ENCODE measurements at places on chromosomes 2 and 18. TPM values are rescaled to one million over a fixed set of nuclear protein-coding genes. Genes with fewer than 3 reads are reported as not detected.

PIK3C3 gene
- total RNA-seq, result 54.4 TPM

PROKR1 gene
- total RNA-seq, result 0.05 TPM

CROCC2 gene
- not detected for total RNA-seq

CELF4 gene
- 0.05 TPM for total RNA-seq

CCDC93 gene
- 13.5 TPM for total RNA-seq

ASB18 gene
- not detected for total RNA-seq

DNA sequence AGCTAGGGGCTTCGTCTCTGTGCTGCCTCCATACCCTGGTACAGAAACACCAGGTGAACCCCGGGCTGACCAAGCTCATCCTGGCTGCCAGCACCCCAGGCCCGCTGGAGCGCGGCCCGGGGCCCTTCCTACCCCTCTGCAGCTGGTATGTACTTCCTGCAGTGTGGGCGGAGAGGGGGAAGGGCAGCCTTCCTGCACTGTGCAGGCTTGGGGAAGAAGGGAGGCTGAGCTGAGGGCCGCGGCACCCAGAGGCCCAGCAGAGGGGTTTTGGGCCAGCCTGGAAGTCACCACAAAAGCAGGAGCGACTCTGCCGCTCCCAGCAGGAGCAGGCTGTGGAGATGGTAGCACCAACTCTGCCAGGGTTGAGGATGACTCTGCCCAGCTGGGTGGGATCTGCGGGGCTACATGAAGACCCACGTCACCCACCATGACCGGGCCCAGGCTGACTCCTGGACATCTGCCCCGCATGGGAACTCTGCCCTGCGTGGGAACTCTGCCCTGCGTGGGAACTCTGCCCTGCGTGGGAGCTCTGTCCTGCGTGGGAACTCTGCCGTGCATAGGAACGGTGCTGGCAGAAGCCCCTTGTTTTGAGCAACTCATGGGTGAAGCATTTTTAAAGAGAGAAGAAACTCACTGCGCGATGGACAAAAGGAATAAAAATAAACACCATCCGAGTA is 273.3 kb downstream of the NDUFA10 start:
- H3K27ac ChIP-seq, result peak overlapping the region; percentile 64
- peak overlapping the region; percentile 19 for H3K4me3 ChIP-seq
- no peaks in the 10 kb centered on the region for H3K27me3 ChIP-seq
- H3K4me1 ChIP-seq, result peaks cover 21% of the 10 kb centered on the region

DNA sequence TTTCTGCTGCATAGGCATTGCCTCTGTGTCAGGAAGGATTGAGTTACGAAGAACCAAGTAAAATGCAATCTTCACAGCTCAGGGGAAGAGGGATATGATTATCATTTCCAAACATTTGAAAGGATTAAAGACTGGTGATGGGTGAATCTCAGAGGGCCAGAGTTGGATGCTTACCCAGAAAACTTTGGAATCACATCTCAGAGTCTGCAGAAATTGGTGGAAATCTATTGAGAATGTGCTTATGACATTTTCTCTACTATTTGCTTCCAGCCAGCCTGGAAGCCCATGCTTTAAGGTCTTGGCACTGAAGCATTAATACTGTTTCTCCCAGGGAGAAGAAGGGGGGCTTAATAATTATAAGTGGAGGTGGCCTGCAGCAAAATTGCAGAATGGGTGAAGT is 1301.4 kb upstream of the PIK3C3 start:
- no peaks in the 10 kb centered on the region for H3K4me1 ChIP-seq
- no peak overlapping the region for H3K27ac ChIP-seq
- no peaks in the 10 kb centered on the region for H3K27me3 ChIP-seq
- no peak for DNase-seq

DNA sequence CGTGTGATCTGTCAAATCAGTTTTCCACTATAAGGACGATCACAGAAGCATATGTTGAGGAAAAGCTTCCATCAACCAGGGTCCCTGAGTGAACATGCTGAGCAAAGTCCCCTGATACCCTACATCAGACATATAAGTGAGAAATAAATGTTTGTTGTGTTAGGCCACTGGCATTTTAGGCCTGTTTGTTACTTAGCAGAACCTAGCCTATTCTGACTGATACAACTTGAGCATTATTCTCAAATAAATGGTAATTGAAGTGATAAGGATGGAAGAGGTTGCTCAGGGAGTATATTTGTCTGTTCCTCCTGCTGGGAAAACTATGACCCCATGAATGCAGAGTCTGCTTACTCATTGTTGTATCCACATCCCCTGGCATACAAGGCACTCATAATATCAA is 106.4 kb downstream of the LOXHD1 start:
- no peaks in the 10 kb centered on the region for H3K36me3 ChIP-seq
- H3K27me3 ChIP-seq, result no peaks in the 10 kb centered on the region
- no peaks in the 10 kb centered on the region for H3K4me1 ChIP-seq
- H3K4me3 ChIP-seq, result no peak overlapping the region

DNA sequence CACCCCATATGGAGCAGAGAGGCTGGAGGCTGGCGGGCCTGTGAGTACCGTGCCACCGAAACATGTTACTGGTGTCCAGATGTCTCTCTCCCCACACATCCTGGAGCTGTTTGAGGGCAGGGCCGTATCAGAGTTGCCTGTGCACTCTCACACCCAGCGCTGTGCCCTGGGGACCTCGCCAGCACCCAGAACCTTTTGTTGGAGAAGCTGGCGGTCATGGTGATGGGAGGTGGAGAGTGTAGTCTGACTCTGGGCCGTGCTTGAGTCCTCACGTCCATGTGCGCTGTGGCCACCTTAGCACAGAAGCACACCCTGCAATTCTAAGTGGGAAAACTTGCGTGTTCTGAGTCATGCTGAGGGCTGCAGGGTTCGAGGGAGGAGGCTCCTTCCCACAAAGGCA is 259.2 kb downstream of the NDUFA10 start:
- H3K27me3 ChIP-seq, result no peaks in the 10 kb centered on the region
- DNase-seq, result no peak
- peaks cover 50% of the 10 kb centered on the region for H3K4me1 ChIP-seq
- no peak overlapping the region for H3K27ac ChIP-seq
- no peaks in the 10 kb centered on the region for H3K36me3 ChIP-seq

DNA sequence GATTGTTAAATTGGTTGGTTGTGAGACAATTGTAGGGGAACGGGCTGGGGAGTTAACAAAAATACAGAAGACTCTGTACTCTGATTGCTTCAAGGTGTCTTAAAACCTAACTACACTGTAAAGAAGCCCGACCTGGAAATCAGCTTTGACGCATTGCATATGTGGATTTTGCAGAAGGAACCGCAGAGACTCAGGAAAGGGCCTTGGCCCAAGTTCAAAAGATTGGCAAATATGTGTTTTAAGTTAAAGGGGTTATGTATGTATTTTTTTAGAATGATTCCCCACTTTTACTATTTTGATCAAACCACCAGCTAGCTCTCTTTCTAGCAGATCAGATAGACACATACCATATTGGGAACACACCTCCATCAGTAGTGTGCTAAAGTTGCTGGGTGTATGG is 18.0 kb upstream of the EDAR start:
- peaks cover 3% of the 10 kb centered on the region for H3K4me1 ChIP-seq
- H3K27ac ChIP-seq, result no peak overlapping the region
- H3K27me3 ChIP-seq, result no peaks in the 10 kb centered on the region
- H3K4me3 ChIP-seq, result no peak overlapping the region
- DNase-seq, result no peak

GRCh38 chr18:6943143-6943542 is 174.5 kb downstream of the LAMA1 start:
- H3K36me3 ChIP-seq, result no peaks in the 10 kb centered on the region
- H3K27me3 ChIP-seq, result no peaks in the 10 kb centered on the region
- DNase-seq, result no peak
- H3K4me1 ChIP-seq, result no peaks in the 10 kb centered on the region
- no peak overlapping the region for H3K4me3 ChIP-seq

DNA sequence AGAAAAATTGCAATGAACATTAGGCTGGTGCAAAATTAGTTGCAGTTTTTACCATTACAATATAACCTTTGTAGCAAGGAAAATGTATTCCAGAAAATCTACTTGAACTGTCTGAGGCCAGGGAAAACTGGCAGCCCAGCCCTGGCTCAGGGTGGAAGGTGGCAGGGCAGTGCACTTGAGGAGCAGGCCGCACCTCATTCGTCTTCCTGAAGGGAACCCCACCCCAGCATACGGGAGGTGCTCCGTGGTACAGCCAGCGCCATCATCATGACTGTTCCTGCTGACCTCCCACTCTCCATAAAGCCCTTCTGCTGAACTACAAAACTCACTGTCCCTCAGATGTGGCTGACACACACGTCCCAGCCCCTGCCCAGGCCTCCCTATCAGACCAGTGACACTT is 65.9 kb upstream of the TFCP2L1 start:
- DNase-seq, result no peak
- no peak overlapping the region for H3K4me3 ChIP-seq
- H3K27ac ChIP-seq, result no peak overlapping the region

GRCh38 chr2:22329211-22330154 is 1055.5 kb upstream of the KLHL29 start:
- H3K4me3 ChIP-seq, result no peak overlapping the region
- H3K4me1 ChIP-seq, result no peaks in the 10 kb centered on the region

DNA sequence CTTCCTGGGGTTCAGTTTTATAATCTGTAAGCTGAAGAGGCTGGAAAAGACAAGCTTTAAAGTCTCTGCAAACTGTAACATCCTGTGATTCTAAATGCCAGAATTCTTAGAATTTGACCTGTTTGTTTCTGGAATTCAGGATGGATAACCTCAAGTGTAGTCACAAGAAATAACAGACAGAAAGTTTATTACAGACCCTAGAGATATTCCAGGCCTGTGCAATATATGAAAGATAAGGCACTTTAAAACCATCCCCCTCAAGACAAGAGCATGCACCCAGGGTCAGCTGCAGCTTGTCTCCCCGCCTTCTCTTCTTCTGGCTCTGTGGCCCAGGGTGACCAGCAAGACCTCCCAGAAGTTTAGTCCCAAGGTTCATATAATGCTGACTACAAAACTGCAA is 298.7 kb upstream of the ACVR2A start:
- no peaks in the 10 kb centered on the region for H3K36me3 ChIP-seq
- no peak for DNase-seq
- H3K27ac ChIP-seq, result no peak overlapping the region
- no peaks in the 10 kb centered on the region for H3K27me3 ChIP-seq
- no peaks in the 10 kb centered on the region for H3K4me1 ChIP-seq
- H3K4me3 ChIP-seq, result no peak overlapping the region

DNA sequence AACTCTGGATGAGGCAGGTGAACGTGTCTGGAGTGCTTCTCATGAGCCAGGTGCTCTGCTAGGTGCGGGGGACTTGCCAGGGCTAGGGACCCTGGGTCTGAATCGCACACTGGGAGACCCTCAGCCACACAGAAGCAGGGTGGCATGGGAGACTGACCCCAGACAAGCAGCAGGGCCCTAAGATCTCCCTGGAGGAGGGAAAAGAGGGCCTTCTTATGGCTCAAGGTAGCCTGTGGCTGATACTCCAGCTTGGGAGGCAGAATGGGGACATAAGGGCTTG is 12.8 kb upstream of the CIB4 start:
- H3K4me1 ChIP-seq, result no peaks in the 10 kb centered on the region
- no peaks in the 10 kb centered on the region for H3K36me3 ChIP-seq
- DNase-seq, result no peak
- no peak overlapping the region for H3K27ac ChIP-seq
- no peak overlapping the region for H3K4me3 ChIP-seq

- no peak overlapping the region for H3K27ac ChIP-seq
- H3K27me3 ChIP-seq, result no peaks in the 10 kb centered on the region
- no peaks in the 10 kb centered on the region for H3K36me3 ChIP-seq
- H3K4me3 ChIP-seq, result no peak overlapping the region
- no peak for DNase-seq
These were observed 51.0 kb upstream of the GLS start for GRCh38 chr2:190829642-190830041.

DNA sequence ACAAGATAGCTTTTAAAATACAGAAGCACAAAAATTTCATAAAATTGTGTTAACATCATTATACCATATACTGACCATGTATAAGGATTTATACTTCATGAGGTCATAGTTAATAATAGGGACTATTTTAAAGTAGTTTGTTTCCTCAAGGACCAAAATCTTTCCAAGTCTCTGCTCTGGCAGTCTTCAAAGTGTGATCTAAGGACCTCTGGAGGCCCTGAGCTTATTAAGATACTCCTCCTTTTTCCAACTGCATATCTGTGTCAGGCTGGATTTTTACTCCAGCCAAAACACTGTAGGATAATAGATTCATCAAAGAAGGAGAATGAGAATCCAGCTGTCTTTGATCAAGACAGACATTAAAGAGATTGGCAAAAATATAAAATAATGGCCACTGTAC is 1.7 kb upstream of the SCYGR2 start:
- DNase-seq, result no peak
- H3K27ac ChIP-seq, result no peak overlapping the region
- no peaks in the 10 kb centered on the region for H3K27me3 ChIP-seq
- H3K36me3 ChIP-seq, result no peaks in the 10 kb centered on the region
- no peaks in the 10 kb centered on the region for H3K4me1 ChIP-seq

- no peaks in the 10 kb centered on the region for H3K36me3 ChIP-seq
- H3K27me3 ChIP-seq, result no peaks in the 10 kb centered on the region
- peaks cover 5% of the 10 kb centered on the region for H3K4me1 ChIP-seq
- no peak overlapping the region for H3K4me3 ChIP-seq
- H3K27ac ChIP-seq, result no peak overlapping the region
- DNase-seq, result no peak
These were observed 255.3 kb downstream of the BCL11A start for GRCh38 chr2:60298006-60298696.

GRCh38 chr2:106362789-106363188 is 105.4 kb downstream of the RGPD3 start:
- no peaks in the 10 kb centered on the region for H3K4me1 ChIP-seq
- DNase-seq, result no peak
- no peak overlapping the region for H3K27ac ChIP-seq
- no peaks in the 10 kb centered on the region for H3K36me3 ChIP-seq
- H3K27me3 ChIP-seq, result no peaks in the 10 kb centered on the region

DNA sequence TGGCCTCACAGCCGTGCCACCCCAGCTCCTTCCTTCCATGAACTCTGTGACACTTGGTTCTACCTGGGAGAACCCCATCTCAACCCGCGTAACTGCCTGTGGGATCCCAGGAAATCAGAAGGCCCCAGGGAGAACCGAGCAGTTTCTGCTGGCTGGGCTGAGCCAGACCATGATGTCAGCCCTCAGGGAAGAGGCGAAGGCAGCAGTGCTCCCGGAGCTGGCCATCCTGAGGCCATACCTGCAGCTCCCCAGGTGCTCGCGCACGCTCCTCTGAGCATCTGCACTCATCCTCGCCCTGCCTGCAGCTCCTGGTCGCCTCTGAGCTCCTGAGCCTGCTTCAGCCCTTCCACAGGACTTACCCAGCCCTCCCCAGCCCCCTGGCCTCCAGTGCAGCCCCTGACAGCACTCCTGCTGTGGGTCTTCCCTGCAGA is 186.1 kb downstream of the SEPTIN10 start:
- H3K27ac ChIP-seq, result no peak overlapping the region
- no peak for DNase-seq
- no peaks in the 10 kb centered on the region for H3K27me3 ChIP-seq

GRCh38 chr2:7430869-7431641 is 513.8 kb downstream of the RNF144A start:
- H3K4me3 ChIP-seq, result peak overlapping the region; percentile 48
- H3K36me3 ChIP-seq, result no peaks in the 10 kb centered on the region
- H3K27ac ChIP-seq, result no peak overlapping the region

DNA sequence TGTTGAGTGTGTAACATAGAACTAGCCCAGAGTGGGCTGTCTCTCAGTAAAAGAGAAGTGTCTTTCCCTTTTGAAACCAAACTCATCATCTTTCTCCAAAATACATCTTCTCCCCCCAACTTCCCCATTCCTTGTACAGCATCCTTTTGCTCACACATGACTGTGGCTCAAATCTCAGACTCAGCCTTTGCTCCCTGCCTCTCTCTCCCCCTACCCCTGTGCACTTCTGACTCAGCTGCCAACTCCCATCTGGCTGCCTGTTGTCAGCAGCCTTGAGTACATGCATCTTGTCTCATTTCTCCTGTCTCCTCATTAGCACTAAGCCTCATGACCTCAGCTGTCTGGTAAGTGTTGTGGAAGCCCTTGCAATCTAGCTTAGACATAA is 18.1 kb upstream of the MGAT4A start:
- DNase-seq, result no peak
- H3K36me3 ChIP-seq, result no peaks in the 10 kb centered on the region
- no peak overlapping the region for H3K27ac ChIP-seq
- no peaks in the 10 kb centered on the region for H3K27me3 ChIP-seq
- no peak overlapping the region for H3K4me3 ChIP-seq
